Activated T-cell treated with anti-CD3 and anti-CD28 coated beads for 4 hours (primary cell): ENCODE measurements at places on chromosomes 2 and 18.

GRCh38 chr2:217981084-217981730 lies 21.6 kb downstream of the TNS1 start:
- no peak for DNase-seq

DNA sequence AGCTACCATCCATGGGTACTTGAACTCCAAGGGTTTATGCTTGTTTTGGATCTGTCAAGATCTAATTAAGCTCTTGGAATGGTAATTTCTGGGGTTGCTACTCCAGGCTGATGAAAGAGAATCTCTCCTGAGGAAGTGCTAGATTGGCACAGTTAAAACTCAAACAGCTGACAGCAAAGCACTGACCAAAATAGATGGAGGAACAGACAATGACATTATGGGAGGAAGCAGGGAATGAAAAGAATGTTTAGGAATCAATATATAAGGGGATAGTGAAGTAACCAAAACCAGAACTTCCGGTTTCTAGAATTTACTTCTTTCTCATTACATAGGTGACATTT lies 6.3 kb downstream of the THUMPD2 start:
- DNase-seq: no peak

- no peak for DNase-seq
These were observed 189.3 kb downstream of the CLIP4 start for GRCh38 chr2:29304399-29305060.

DNA sequence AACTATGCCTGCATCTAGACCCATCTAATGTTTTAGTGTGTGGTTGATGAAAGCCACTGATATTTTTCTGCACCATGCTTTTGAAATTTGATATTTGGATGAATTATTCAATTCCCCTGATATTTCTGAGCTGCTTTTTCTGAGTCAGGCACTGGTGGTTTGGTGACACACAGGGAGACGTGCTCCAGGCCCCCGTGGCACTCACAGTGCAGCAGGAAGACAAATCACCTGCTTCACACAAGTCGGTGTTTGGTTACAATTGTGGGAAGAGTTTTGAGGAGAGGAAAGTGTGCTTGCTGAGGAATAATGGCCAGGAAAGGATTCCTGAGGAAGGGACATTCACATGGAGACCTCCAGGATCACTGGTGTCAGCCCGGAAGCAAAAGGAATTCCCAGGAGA lies 179.7 kb downstream of the ACKR3 start:
- no peak for DNase-seq

GRCh38 chr2:170180031-170180566 lies 2.2 kb downstream of the MYO3B start:
- DNase-seq: no peak

DNA sequence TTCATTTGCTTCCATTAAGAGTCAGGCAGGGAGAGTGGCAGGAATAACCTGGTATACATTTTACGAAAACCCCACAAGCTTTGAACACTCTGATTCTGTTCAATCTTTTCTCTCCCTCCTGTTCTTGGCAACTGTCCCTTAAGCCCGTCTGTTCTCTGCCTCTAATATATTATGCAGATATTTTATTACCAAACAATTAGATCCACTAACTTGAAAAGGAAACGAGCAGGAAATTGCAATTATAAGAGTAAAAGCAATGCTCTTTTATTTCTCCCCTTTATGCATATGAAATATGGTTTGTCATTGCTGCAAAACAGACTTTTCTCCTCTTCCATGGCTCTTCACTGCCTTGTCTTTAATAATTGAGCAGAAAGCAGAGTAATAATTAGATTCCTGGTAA lies 149.1 kb upstream of the CELF4 start:
- no peak for DNase-seq

- DNase-seq: no peak
These were observed 961 bp downstream of the RBM43 start for GRCh38 chr2:151260573-151261230.

GRCh38 chr18:28045880-28046279 lies 131.1 kb downstream of the CDH2 start:
- DNase-seq: no peak

DNA sequence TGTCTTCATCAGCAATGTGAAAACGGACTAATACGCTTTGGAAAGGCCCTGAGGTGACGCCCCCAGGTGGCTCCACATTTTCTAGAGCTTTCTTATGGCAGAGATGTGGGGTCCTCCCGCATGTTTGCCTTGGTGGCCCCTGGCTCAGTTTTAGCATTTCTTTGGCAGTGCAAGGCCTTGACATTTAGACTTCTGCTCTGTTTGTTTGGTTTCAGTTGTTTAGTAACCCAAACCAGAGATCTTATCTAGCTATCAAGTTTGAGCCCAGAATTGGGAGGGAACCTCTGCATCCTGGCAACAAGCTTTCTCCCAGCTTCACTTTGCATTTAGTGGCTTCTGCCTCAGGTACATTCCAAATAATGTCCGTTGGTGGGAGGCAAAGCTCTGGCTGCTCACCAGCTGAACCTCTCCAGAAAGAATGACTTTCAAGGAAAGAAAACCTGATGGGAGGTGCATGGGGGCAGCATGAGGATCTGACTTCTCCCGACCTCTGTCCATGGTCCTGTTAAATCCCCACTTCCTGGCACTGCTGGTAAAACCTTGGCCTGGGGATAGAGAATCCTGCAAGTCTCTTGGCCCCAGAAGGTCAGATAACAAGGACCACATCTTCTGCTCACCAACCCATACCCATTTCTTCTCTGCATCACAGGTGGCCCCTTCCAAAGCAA lies 12.0 kb upstream of the MBP start:
- no peak for DNase-seq

DNA sequence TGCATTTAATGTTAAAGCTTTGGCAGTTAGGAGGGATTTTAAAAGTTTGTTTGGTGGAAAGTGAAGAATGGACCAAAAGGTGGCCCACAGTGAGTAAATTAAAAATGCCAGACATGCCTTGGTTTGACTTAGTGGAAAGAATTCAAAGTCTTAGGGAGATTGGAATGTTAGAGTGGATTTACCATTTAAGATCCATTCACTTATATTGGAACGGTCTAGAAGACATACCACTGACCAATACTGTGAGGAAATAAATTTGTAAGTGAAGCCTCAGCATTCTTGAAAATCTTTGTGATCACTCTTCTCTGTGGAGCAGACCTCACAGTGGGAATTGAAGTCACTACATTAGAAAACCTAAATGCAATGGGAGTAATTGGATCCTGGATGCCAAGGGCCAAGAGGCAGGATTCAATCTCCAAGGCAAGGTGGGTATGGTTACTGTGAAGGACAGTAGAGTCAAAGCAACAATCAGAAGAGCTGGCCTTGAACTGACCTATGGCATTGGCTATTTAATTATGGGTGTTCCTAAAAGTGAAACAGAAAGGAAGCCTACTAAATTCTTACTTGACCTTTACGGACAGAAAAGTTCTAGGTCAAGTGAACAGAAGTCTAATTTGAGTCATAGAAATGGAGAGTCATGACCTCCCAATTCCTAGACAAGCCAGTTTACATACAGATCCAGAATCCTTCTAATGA lies 40.2 kb upstream of the VRK2 start:
- DNase-seq: no peak

GRCh38 chr2:108635630-108636354 lies 83.5 kb upstream of the RANBP2 start:
- DNase-seq: no peak

DNA sequence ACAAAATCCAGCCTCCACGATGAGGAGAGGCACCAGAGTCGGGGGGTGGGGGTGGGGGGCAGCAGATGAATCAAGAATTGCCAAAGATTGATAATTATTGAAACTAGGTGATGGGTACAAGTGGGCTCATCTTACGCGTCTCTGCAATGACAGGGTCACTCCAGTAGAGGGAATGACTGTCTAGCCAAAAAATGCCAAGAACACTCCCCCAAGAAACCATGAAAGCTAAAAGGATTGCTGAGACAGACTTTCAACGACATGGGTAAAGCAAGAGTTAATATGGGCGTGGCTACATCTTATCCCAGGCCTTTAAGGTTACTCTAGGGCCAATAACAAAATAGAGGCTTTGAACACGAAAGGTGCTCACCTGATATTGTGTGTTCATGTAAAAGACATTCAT lies 86.5 kb downstream of the STK39 start:
- DNase-seq: no peak

- no peak for DNase-seq
These were observed 40.9 kb downstream of the SP3 start for GRCh38 chr2:173924285-173924684.

GRCh38 chr2:168684921-168685599 lies 117.4 kb upstream of the NOSTRIN start:
- DNase-seq: no peak

GRCh38 chr2:20608666-20609348 lies 42.1 kb downstream of the HS1BP3 start:
- DNase-seq: no peak

GRCh38 chr2:70391988-70392387 lies 90.1 kb upstream of the FAM136A start:
- no peak for DNase-seq

GRCh38 chr2:237774811-237775553 lies 23.6 kb upstream of the RBM44 start:
- DNase-seq: peak; percentile 21

DNA sequence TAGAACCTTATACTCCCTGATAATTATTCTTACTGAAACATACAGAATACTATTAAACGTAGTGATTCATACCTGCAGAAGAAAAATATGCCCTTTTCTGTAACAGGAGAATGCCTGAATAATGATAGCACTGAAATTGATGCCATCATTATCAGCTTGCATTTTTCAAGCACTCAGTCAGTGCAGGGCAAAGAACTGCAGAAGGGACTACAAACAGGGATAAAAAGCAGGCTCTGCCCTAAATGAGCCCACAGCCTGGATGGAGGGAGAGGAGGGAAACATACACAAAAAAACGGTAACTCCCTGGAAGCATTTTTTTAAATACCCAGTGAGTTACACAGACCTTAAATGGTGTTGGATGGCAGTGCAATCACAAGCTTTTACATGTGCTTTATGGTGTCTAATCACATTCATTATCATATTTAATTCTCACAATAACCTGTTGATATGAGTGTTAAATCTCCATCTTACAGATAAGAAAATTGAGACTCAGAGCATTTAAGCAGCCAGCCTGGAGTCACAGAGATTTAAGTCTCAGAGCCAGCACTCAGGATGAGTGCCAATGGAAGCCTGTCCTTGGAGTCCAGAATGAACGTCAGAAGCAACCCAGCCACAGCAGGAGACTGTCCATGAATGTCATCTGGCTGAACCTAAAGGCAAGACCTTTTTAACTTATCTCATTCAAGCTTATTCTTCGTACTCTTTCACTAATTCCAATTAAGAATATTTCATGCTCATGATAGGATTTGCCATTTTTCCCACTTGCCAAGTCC lies 139.3 kb upstream of the CTNNA2 start:
- DNase-seq: no peak

DNA sequence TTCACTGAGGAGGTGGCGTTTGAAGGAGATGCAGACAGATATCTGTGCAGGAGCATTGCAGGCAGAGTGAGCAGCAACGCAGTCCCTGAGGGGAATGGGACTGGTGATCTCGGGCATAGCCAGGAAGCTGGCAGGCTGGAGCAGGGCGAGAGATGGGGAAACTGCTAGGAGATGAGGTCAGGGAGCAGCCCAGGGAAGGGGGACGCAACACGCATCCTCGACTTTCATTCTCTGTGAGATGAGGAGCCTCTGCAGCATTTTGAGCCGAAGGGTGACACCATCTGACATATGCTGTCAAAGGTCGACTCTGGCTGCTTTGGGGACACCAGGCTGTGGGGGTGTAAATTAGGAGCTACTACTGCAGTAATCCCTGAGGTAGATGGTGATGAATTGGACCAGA lies 4.3 kb upstream of the CHRNA1 start:
- DNase-seq: no peak

DNA sequence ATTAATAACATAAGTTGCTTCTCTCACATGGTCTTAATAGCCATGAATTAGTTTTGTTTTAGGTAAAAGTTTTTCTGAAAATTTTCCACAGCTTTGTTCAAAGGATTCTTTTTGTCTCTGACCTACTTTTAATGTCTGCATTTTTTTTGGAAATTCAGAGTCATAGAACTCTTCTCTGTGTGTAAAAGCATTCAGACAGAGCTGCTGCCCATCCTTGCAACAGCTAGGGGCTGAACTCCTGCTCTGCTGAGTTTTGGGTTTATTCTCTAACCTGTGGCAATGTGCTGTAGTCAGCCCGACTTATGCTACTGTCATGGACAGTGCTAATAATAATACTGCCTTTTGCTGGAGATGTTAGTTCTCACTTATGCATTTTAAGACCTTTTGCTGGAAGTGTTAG lies 44.1 kb downstream of the RALBP1 start:
- DNase-seq: no peak

DNA sequence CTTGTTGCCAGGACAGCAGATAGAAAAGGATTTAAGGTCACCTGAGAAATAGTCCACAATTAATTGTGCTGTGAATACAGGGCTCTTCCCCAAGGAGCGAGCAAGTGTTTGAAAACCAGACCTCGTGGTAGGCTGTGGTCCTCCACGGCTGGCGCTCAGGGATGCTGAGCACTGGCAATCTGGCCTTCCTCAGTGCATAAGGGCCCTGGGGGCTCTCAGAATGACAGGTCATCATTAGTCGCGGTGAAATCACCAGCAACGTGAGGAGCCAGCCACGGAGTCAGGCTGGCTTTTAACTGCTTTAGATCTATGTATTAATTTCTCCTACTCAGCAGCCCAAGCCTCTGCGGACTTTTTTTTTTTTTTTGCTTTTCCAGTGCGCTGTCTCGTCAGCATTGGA lies 148.5 kb downstream of the FHOD3 start:
- DNase-seq: no peak

GRCh38 chr18:62437235-62438017 lies 85.4 kb upstream of the ZCCHC2 start:
- DNase-seq: no peak
